ENCODE measurements at places on chromosomes 11 and 22. TPM values are rescaled to one million over a fixed set of nuclear protein-coding genes. Genes with fewer than 3 reads are reported as not detected.

The TENM4 gene
- 0.09 TPM for polyA plus RNA-seq

The MS4A3 gene
- polyA plus RNA-seq = not detected

The FERMT3 gene
- polyA plus RNA-seq = 152 TPM

The ZNRF3 gene
- 0.21 TPM for polyA plus RNA-seq

The USP2 gene
- polyA plus RNA-seq = 0.09 TPM
